ENCODE measurements at places on chromosomes 3 and 15. TPM values are rescaled to one million over a fixed set of nuclear protein-coding genes. Genes with fewer than 3 reads are reported as not detected.

Gene PDZRN3
- total RNA-seq, result 108 TPM

Gene RNU6-1
- total RNA-seq, result not detected

Gene C3orf85
- not detected for total RNA-seq

Gene ASB7
- total RNA-seq, result 20.6 TPM

Gene MGLL
- total RNA-seq, result 74.0 TPM

Gene FBLN2
- 493 TPM for total RNA-seq
